Hematopoietic multipotent progenitor cell (in vitro differentiated cells): ENCODE measurements at places on chromosomes 11 and 22. TPM values are rescaled to one million over a fixed set of nuclear protein-coding genes. Genes with fewer than 3 reads are reported as not detected.

Gene PLAAT5
- total RNA-seq, result under 0.01 TPM

DNA sequence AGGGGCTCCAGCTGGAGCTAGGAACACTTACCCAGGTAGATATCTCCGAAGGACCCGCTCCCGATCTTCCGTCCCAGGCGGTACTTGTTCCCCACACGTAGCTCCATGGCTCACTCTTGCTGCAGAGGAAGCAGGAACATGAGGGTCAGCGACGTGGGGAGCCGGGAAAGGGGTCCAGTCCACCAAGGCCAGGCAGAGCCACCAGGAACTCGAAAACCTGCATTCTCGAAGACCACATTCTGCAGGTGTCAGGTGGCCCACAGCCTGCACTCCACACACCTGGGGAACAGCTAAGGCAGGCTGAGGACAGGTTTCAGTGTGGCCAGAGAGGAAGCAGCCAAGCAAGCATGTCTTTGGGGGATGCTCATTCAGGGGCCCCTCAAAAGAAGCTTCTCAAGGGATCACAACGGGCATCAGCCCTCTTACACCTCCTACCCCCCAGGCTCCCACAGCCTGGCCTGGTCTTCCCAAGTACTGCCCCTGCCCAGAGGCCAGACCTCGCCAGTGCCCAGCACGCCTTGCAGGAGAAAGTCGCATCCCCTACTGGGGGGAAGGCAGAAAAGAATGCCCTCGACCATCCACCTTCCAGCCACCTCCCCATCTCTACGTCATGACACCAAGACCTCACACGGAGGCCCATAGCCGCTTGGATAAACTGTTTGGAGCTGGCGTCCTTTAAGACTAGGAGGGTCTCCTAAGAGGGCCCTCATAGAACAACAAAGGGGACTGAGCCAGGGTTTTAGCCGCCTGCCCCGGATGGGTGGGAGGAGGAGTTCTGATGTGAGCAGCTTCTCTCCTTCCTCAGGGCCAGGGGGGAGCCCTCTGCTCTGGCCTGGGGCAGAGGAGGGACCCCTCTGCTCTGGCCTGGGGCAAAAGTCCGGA lies 2.9 kb downstream of the CSNK1E start:
- DNase-seq, result no peak

Gene TEX12
- not detected for total RNA-seq

Gene YPEL4
- 3.5 TPM for total RNA-seq

DNA sequence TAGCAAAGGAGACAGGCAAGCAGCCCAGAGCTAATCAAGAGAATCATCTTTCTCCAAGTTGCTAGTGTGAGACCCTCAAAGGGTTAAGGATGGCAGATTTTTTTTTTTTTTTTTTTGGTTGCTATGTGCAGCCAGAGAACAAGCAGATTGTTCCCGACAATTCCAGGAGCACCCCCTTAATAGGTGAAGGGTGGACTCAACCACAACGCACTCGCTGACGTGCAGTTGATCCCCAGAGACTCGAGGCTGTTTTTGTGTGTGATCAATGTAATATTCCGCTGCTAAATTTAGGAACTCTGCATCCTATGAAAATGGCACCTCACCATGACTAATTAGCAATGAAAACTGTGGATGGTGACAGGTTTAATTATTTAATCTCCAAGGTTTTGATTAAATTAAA lies 789.0 kb downstream of the KCNA4 start:
- no peak for DNase-seq

DNA sequence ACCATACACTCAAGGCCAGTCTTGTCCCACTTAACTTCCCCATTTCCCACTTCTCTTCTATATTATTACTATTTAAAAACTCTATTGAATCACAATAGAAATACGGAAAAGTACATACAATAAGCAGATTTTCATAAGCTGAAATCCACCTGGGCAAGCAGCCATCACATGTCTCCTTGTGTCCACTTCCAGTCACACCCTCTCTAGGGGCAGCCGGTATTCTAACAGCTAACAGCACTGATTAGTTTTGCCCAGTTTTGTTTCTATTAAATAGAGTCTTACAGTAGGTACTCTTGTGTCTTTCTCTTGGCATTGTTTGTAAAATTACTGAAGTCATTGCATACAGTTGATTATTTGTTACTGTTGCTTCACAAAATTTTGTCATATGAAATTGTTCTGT lies 37.8 kb downstream of the PPP6R3 start:
- no peak for DNase-seq

GRCh38 chr22:44206696-44207095 lies 26.0 kb downstream of the PARVG start:
- DNase-seq, result no peak

- no peak for DNase-seq
Measured at GRCh38 chr11:134691295-134691873, 279.3 kb upstream of the B3GAT1 start.

- no peak for DNase-seq
Measured at GRCh38 chr11:128927683-128928336, 14.9 kb downstream of the TP53AIP1 start.

DNA sequence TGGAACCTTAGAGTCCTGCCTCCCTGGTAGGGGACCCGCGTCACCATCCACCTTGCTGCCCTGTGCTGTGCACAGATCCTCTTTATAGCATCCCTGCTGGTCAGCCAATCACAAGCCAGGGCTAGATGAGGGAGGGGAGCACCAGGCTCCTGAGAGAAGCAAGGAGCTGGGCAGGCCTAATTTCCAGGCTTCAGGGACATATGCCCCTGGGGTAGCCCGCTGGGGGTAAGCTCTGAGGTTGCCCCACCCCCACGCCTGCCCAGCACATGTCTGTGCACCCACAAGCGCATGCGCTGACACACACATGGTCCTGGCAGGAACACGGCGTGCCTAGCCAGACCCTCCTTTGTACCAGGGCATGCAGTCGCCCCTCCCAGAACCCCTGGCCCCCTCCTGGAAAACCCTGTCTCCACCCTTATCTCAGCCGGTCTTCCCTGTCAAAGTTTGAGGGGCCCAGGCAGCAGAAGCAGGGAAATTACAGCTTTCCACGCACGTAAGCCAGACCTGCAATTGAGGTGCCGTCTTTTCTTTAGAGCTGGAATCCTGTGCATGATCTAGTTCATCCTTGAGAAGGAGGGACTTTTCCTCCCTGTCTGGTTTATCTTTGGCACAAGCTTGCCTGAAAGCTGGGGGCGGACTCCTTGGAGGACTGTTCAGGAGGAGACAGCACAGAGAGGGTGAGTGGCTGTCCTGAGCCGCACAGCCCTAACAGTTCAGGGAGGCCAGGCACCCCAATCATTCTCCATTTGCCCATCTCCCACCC lies 2.1 kb downstream of the SSTR3 start:
- no peak for DNase-seq

Gene KDM2A
- 67.9 TPM for total RNA-seq

- no peak for DNase-seq
Measured at GRCh38 chr11:118067006-118067405, 9.9 kb upstream of the TMPRSS4 start.

GRCh38 chr22:49052023-49052538 lies 775.6 kb downstream of the BRD1 start:
- DNase-seq, result peak; percentile 24

- DNase-seq, result no peak
Measured at GRCh38 chr11:94851864-94852636, 83.9 kb downstream of the AMOTL1 start.

GRCh38 chr11:111349191-111349695 lies 29.8 kb downstream of the POU2AF1 start:
- DNase-seq, result no peak

DNA sequence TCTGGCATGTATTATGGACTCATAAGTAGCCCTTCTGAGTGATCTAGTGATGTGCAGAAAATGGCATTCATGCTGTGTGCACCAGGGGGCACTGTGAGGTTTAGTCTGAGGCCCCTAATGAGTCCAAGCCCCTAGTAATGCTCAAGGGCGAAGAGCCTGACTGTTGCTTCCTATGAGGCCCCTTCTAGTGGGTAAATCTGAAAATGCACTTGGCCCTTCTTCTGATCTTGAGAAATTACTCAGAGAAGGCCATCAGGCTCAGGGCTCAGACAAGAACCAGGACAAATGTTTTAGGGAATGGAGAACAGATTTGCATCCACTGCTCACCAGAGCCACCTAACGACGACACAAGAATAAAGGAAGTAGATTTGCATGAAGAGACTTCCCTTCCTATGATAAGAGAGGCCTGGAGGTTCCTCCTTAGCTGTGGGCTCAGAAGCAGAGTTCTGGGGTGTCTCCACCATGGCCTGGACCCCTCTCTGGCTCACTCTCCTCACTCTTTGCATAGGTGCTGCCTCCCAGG lies 75.8 kb downstream of the GGTLC2 start:
- DNase-seq, result peak; percentile 80

Gene SCN3B
- total RNA-seq, result under 0.01 TPM

Gene PHF5A
- total RNA-seq, result 34.5 TPM

GRCh38 chr22:32804531-32805360 lies 3.2 kb downstream of the TIMP3 start:
- DNase-seq, result no peak

DNA sequence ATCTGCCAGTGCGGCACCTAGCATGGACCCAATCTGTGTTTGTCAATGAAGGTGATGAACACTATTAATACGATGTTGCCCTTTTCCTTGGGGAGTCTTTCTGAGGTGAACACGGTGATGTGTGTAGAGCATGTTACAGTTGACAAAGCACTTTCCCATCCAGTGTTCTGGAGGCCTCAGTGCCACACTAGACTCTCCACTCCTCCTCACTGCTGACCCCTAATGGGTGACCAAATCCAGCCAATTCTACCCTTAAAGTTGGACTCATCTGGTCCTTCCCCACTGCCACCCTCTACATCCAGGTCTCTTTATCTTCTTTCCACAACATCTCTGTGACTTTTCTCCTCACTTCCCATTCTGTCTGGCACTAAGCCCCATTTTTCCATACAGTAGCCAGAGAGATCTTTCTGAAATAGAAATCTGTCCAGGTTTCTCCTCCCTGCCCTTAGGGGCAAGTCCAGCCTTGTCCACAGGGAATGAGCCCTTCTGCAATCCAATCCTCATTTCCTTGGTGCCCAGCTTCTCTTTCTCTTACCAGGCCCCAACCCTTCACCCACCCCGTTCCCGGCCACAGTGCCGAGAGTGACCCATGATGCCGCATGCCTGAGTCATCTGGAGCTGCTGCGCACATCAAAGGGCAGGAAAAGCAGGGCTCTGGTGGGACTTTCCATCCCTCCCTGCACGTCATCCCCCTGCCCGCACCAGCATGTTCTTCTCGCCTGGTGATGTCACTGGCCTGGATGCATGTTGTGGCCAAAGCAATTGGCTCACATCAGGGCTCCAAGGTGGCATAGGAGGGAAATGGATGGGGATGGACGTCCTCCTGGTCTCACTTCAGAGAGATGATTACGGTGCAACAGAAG lies 64.2 kb downstream of the RASSF10 start:
- DNase-seq, result no peak

Gene BCO2
- total RNA-seq, result 1.3 TPM

GRCh38 chr11:28919194-28919593 lies 811.0 kb downstream of the METTL15 start:
- no peak for DNase-seq

DNA sequence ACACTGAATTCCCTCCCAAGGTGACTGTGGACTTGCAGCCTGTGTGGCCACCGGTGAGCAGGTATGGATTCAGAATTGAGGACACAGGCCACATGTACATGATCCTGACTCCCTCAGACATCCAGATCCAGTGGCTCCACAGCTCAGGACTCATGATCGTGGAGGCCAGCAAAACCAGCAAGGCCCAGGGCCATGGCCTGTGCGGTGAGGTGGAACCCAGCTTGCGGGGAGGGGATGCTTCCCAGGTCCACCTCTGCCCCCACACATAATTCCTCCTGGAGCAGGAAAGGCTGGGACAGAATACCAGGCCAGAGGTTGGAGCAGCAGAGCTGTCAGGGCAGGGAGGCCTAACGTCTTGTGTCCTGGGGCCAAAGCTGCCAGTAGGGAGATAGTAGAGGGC lies 82.1 kb downstream of the OTOG start:
- no peak for DNase-seq

- no peak for DNase-seq
Measured at GRCh38 chr22:23245045-23245798, 64.9 kb downstream of the BCR start.

GRCh38 chr11:13303668-13304649 lies 26.4 kb downstream of the BMAL1 start:
- DNase-seq, result peak; percentile 39

GRCh38 chr22:35425971-35426800 lies 26.2 kb downstream of the MCM5 start:
- no peak for DNase-seq

Gene SLC36A4
- total RNA-seq, result 12.1 TPM

Gene TIRAP
- 6.5 TPM for total RNA-seq

Gene SLC5A4
- not detected for total RNA-seq

DNA sequence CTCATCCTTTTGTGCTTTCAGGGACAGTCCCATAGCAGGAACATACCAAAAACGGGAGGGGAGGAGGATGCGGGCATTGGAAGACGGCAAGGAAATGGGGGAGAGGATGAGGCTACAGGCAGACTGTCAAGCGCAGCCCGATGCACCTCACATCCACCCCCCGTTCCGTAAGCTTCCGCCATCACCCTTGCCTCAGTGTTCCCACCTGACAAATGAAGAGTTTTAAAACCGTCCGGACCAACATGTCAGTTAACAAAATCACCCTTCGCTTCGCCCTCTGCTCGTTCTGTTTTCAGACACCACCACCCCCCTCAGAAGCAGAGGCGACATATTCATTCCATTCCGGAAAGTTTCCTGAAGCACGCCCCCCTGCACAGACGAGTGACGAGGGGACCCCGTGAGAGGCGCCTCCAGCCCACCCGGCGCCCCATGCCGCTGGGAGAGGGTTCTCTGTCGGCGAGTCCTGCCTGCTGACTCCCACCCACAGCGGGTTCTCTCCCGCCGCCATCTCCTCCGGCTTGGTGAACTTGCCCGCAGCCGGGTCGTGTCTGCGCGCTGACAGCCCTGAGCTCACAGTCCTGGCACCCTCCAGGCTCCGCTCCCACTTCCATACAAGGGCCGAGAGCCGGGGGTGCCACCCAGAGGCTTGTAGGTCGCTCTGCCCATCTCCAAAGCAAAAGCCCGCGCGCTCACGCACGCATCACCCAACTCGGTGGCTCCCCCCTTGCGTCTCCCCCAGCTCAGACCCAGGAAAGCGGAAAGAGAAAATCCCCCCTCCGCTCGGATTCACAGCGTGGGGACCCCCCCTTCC lies 1.5 kb downstream of the IGSF9B start:
- DNase-seq, result peak; percentile 34

GRCh38 chr11:60570970-60571369 lies 55.8 kb downstream of the MS4A13 start:
- DNase-seq, result no peak

DNA sequence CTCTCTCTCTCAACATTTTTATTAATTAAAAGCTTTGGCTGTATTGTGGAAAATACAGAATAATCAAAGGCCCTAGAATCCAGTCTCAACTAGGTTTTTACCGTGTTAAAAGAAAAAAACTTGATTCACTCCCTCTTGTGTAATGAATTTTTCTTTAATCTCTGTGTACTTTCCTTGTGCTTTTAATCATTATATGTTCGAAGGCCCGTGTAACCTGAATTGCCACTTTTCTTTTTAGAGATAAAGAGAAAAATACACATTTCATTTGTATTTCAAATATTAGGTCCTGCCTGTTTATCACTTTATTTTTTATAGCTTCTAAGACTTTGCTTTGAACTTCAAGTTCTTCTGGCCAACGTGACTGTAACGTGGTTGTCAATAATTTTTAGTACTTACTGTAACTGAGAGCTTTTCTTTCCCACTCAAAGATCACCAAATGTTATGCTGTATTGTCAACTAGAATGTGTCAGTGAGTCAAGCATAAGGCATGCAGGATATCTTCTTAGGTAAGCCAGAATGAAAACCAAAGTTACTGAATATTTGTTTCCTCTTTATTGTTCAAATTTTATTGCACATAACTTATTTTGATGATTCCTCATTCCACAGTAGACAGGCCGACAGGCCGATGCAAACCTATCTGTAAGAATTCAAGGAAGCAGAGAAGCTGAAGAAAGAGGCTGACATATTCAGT lies 23.3 kb upstream of the FAR1 start:
- no peak for DNase-seq

Gene PPFIBP2
- 2.2 TPM for total RNA-seq
